CD4-positive, alpha-beta T cell treated with Interleukin-4 for 1 hour (primary cell): ENCODE measurements at places on chromosomes 1 and 21.

GRCh38 chr1:88730995-88731394, 46.9 kb downstream of the PKN2 start:
- DNase-seq = no peak

GRCh38 chr1:246497331-246497915, 9.7 kb downstream of the SMYD3 start:
- DNase-seq = peak; percentile 80

GRCh38 chr1:32411261-32411660, 17.0 kb upstream of the BSDC1 start:
- DNase-seq = no peak

- no peak for DNase-seq
These were observed at the start of gene WNT9A for GRCh38 chr1:227947676-227948492. Gene WNT9A (minus strand): TSS chr1:227947932. CDS start chr1:227947887, 45 bp downstream.

GRCh38 chr21:43208561-43209332, 39.9 kb downstream of the CRYAA start:
- no peak for DNase-seq

DNA sequence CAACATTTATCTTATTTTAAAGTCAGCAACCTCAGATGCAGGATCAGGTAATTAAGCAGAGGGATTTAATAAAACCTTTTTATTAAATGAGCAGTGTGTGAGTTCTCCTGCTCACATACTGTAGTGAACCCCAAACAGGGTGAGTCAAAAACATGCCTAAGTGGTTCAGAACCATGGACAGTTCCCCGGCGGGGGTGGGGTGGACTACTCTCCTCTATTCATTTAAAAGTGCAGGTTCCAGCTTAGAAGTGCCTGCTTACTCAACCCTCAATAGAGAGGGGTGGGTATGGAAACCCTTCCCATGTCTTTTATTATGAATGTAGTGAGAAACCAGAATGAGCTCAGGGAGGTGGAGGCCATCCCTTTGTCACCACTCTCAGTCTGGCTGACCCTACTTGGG, 397.9 kb downstream of the HHAT start:
- no peak for DNase-seq

DNA sequence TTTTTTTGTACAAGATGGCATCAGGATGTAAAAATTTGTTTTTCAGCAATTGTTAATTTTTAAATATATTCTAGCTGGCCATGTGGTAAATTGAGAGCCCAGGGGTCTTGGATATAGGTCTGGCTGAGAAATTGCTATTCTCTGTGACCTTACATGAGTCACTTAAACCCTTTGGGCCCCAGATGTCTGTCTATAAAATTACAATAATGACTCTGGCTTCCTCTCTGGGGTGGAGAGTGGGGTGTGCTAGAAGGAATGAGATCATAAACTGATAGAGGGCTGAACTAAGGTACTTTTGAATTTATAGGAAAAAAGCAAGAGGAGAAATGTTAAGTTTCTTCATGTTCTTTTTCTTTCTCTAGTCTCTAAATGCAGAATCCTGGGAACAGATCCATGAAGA, 12.4 kb upstream of the TCHH start:
- DNase-seq = no peak

DNA sequence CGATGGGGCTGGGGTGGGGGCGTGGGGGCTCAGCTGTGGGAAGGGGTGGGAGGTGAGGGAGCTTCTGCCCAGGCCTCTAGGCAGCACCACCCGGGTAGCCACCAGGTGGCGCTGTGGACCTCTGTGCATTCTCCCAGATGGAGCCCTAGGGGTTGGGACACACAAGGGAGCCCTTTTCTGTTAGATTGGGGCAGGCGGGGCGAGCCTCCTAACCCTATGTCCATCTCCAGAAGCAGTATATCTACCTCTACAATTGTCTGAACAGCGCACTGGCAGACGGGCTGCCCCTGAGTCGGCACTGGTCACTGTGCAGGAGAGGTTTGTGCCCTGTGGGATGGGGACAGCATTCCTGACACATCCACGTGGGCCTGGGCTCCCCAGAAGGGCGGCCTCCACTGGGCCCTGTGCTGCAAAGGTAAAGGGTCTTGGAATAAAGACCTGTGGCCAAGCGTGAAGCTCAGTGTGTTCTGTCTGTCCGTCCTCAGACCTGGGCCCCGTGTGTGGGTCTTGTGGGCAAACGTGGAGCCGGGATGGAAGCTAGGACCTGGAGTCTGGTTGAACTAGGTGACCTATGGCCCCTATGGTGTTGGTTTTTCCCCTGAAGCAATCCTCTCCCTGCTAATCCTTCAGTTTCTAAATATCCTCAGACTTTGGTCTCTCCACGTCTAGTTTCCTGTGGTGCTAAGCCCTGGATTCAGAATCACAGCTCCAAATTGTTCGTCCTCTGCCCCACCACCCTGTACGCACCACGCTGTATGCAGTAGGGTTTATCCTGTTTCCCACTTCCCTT, 4.4 kb upstream of the LGR6 start:
- DNase-seq = peak; percentile 68

DNA sequence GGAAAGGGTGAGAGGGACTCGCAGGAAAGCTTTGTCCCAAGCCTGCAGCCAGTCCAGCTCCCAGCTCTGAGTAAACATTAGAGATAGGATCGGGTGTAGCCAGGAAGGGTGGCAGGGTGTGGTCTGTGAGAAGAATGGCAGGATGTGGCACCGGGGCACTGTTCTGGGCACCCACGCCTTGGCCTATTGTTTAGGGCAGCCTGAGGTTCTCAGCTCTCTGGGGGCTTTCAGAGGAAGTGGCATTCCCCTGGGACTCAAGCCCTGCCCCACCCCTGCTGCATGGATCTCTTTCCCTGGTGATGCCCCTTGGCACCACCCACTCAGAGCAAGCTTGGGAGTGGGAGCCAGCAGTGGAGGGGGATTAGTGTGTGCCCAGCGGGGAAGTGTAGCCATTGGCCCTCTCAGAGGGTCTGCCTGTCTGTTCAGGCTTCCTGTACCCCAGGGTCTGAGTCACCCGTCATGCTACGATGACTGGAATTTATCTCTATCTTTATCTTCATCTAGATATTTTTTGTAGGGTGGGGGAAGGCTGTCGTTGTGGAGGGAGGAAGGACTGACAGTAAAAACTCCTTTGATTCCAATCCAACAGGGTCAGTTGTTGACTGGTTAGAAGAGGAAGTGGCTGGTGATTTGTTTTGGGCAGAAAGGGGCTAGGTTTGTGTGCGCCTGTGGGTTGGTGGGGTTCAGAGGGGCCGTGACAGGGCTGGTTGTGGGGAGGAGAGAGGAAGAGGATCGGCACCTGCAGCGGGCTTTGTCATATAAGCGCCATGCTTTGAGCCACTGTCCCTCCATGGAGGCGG, 31.6 kb downstream of the SOX13 start:
- no peak for DNase-seq

GRCh38 chr21:44301141-44301540, 1.3 kb downstream of the PFKL start:
- no peak for DNase-seq

GRCh38 chr21:25298512-25299491, 308.5 kb downstream of the MRPL39 start:
- DNase-seq = no peak

DNA sequence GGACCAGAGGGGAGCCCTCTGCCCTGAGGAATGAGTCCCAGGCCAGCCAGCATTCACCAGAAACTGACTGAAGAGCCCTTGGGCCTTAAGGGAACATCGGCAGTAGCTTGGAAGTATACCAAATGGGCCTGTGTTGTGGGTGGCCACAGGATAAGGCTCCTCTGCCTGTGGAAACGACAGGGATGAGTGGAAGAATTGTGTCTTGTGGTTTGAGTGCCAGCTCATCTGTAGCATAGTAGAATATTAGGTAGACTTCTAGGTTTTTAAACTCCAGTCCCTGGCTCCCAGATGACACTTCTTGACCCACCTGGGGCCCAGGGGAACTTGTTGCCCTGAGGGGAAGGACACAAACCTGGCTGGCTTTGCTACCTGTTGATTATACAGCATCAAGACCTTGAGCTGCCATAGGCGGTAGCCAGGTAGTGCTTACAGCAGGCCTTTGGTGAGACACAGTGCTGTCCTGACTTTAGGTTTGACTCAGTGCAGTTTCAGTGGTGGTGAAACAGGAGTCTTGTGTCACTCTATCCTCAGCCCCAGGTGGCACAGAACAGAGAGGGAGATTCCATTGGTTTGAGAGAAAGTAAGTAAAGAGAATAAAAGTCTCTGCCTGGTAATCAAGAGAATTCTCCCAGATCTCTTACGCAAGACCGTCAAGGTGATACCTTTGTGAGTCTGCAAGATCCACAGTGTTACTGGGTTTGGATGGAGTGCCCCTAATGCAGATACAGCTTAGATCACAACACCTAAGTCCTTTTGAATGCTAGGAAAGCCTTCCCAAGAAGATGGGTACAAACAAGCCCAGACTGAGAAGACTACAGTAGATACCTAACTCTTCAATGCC, 50.2 kb downstream of the RABGAP1L start:
- no peak for DNase-seq

DNA sequence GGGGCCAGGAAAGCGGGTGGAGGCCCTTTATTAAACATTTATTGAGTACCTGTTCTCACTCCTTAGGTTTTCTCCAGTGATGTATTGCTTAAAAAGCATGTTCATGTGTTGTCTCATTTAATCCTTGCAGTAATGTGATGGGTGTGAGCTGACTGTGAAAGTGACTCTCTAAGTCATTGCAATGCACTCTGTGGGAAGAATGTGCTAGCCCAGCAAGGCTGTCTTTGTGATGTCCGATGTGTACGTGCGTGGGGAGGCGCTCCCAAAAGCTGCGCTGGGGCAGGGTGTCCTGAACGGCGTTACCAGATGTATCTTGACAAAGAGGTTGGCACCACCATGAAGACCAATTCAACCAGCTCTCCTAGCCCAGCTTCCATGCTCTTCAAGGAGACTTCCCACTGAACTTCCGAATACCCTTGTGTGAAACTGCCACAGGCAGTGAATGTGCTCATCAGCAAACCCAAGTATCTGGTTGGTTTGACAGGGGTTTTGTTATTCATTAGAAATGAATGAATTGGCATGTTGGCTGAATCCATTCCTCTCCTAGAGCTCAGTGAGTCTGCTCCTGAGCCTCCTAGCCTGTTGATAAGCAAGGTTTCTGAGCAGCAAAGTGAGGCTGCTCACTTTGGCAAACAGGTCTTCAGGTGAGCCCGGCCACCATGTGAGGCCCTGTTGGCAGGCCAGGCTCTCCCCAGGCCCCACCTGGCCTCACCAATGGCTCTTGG, 28.0 kb downstream of the NUAK2 start:
- DNase-seq = no peak

GRCh38 chr1:6241107-6241886, 2.7 kb upstream of the HES3 start:
- no peak for DNase-seq

- no peak for DNase-seq
These were observed at the start of gene CATSPER4 for GRCh38 chr1:26190373-26190987. Gene CATSPER4 (plus strand): TSS chr1:26190602. CDS start chr1:26190628, 26 bp downstream.

- peak; percentile 67 for DNase-seq
These were observed 20.8 kb downstream of the NAV1 start for GRCh38 chr1:201559679-201560162.

DNA sequence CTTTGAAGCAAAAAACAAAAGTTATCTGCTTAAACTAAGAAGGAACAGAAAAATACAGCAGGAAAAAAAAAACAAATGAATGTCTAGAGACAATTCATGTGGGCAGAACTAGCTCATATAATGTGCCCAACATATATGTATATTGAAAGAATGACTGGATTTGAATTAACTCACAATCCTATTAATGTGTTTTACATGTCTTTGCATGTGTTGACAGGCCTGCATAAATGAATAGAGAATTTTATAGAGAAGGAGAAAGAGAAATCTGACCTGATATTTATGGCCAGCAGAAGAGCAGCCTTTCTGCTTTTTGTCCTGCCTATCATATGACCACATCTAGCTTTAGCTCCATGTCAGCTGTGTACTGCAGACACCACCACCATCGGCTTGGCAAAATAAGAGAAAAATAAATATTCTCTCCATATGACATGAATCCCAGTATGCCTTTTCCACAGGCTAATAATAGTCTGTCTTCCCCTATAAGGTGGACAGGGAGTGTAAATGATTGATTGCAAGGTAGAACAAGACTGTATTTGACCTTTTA, 171.5 kb upstream of the PALMD start:
- no peak for DNase-seq

DNA sequence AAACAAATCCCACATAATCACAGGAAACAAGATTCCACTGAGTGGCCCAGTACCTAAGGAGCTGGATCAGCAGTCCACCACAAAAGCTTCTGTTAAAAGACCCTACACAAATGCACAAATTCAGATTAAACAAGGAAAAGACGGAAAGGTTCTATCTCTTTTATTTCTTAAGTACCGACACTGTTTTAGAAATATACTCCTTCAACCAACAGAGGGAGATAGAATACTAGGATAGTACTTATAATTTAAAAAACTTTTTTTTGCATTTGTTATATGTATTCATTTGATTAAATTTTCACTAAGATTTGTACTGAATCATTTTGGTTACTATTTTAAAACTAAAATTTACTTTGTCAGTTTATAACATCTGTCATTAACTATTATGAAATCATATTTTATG, 12.5 kb downstream of the CDC7 start:
- DNase-seq = no peak

DNA sequence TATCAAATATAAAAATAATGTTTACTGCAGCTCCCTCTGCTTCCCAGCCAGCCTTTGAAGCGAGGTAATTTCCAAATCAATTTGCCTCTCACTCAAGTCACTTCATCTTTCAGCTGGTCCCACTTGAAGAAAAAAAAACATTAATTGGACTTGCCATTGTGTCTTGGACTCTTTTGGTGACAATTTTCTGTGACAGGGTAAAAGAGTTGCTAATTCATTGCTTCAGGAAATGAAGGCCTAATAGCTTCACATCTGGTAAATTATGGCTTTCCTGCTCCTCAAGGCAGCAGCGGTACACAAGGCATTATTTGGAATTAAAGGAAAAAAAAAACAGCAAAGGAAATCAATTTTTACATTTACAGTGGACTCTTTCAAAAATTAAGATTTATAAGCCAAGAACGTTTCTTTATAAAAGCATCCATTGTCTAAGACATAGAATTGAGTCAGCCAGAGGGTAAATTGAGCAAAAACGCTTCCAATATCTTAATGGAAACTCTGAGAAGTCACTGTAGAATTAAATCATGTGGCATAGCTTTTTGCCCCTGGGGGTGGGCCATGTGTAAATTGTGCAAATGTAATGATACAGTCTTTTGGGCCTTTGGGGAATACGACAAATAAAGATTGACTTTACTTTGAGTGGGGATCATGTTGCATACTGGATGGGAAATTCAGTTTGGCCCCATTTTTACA, 102.5 kb downstream of the LYPLAL1 start:
- no peak for DNase-seq

DNA sequence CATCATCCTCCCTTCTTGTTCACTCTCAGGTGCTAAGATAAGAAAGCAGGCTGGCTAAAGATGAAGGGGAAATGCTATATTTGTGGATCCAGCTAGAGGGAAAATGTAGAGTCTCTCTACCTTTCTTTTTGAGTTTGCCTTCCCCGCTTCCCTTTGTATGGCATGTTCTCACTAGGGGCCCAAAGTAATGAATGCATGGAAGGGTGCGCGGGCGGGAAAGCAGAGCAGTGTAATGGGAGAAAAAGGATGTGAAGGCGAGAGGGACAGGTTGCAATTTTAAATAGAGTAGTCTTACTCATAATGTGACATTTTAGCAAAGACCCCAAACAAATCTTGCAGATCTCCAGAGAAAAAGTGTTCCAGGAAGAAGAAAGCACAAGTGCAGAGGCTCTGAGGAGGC, 105.1 kb upstream of the ATP1B1 start:
- no peak for DNase-seq

- DNase-seq = no peak
These were observed 15.8 kb downstream of the SLC45A3 start for GRCh38 chr1:205664399-205665017.
